Cardiac muscle cell (in vitro differentiated cells and primary cell): ENCODE measurements at places on chromosomes 4 and X.

- DNase-seq = peak; percentile 96
- H3K4me1 ChIP-seq = peaks cover 9% of the 10 kb centered on the region
- no peak overlapping the region for H3K27ac ChIP-seq
- H3K4me3 ChIP-seq = no peak overlapping the region
- H3K27me3 ChIP-seq = no peaks in the 10 kb centered on the region
Measured at GRCh38 chr4:82515705-82516104, 46.1 kb downstream of the TMEM150C start.

GRCh38 chr4:126766241-126766640 is 866.5 kb upstream of the INTU start:
- no peaks in the 10 kb centered on the region for H3K36me3 ChIP-seq
- no peaks in the 10 kb centered on the region for H3K4me1 ChIP-seq
- no peaks in the 10 kb centered on the region for H3K27me3 ChIP-seq
- DNase-seq = no peak

- H3K36me3 ChIP-seq = no peaks in the 10 kb centered on the region
- H3K27ac ChIP-seq = no peak overlapping the region
- H3K4me3 ChIP-seq = no peak overlapping the region
- DNase-seq = peak; percentile 97
- H3K27me3 ChIP-seq = no peaks in the 10 kb centered on the region
- H3K4me1 ChIP-seq = no peaks in the 10 kb centered on the region
Measured at GRCh38 chr4:128386761-128387599, 99.4 kb upstream of the PGRMC2 start.

GRCh38 chr4:129043523-129043922 is 49.8 kb downstream of the SCLT1 start:
- no peak overlapping the region for H3K27ac ChIP-seq
- no peak overlapping the region for H3K4me3 ChIP-seq
- no peaks in the 10 kb centered on the region for H3K36me3 ChIP-seq
- no peaks in the 10 kb centered on the region for H3K27me3 ChIP-seq
- peak; percentile 70 for DNase-seq
- H3K4me1 ChIP-seq = no peaks in the 10 kb centered on the region

GRCh38 chrX:69031971-69032391 is 133.3 kb downstream of the PJA1 start:
- H3K27me3 ChIP-seq = no peaks in the 10 kb centered on the region
- no peak overlapping the region for H3K27ac ChIP-seq
- no peaks in the 10 kb centered on the region for H3K36me3 ChIP-seq
- DNase-seq = peak; percentile 42
- peaks cover 6% of the 10 kb centered on the region for H3K4me1 ChIP-seq

DNA sequence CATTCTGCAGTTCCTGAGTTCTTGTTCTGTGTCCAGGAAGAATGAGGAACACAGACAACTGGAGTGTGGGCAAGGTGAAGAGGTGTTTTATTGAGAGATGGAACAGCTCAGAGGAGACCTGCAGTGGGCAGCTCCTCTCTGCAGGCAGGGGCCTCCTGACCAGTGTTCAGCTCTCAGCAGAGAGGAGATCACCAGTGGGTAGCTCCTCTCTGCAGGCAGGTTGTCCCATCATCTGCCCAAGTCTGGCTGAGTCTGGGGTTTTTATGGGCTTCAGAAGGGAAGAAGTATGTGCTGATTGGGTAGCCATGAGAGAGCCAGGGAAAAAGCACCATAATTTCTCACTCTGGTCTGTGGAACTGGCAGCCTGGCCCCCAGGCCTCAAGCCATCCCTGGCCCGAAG is 56.0 kb upstream of the RASGEF1B start:
- no peaks in the 10 kb centered on the region for H3K27me3 ChIP-seq
- no peak overlapping the region for H3K4me3 ChIP-seq
- no peaks in the 10 kb centered on the region for H3K4me1 ChIP-seq
- no peaks in the 10 kb centered on the region for H3K36me3 ChIP-seq

DNA sequence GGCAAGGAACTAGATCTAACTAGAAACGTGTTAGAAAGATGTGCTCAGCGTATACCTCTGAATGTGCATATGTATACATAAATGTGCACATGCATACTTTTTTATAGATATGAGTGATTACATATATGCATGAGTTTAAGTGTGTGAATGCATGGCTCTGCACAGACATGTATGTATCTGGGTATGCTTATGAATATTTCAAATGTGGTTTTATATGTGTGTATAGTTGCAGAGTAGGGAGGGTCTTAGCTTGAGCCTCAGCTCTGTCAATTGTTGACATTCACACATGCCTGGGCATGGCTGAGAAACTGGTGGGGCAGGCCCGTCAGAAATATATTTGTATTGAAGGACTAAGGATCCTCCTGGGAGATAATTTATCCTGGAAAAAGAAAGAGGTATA is 31.1 kb downstream of the RAP2C start:
- H3K27ac ChIP-seq = no peak overlapping the region
- no peak for DNase-seq
- no peaks in the 10 kb centered on the region for H3K27me3 ChIP-seq
- H3K4me3 ChIP-seq = no peak overlapping the region
- H3K36me3 ChIP-seq = no peaks in the 10 kb centered on the region

GRCh38 chr4:2036327-2036726 is 22.8 kb upstream of the NAT8L start:
- H3K27ac ChIP-seq = no peak overlapping the region
- no peaks in the 10 kb centered on the region for H3K36me3 ChIP-seq
- no peaks in the 10 kb centered on the region for H3K4me1 ChIP-seq
- no peak overlapping the region for H3K4me3 ChIP-seq

- no peaks in the 10 kb centered on the region for H3K27me3 ChIP-seq
- no peaks in the 10 kb centered on the region for H3K4me1 ChIP-seq
- DNase-seq = no peak
- no peak overlapping the region for H3K4me3 ChIP-seq
- H3K36me3 ChIP-seq = no peaks in the 10 kb centered on the region
Measured at GRCh38 chrX:141945426-141945825, 41.7 kb downstream of the MAGEC1 start.

- no peaks in the 10 kb centered on the region for H3K36me3 ChIP-seq
- H3K4me1 ChIP-seq = no peaks in the 10 kb centered on the region
Measured at GRCh38 chrX:86148024-86148511, at the start of gene DACH2. TSS of gene DACH2 (plus strand) at chrX:86148451.

- DNase-seq = peak; percentile 63
- no peak overlapping the region for H3K27ac ChIP-seq
- no peaks in the 10 kb centered on the region for H3K27me3 ChIP-seq
- H3K4me1 ChIP-seq = no peaks in the 10 kb centered on the region
- H3K36me3 ChIP-seq = no peaks in the 10 kb centered on the region
Measured at GRCh38 chr4:70505151-70505748, 13.1 kb upstream of the AMTN start.

DNA sequence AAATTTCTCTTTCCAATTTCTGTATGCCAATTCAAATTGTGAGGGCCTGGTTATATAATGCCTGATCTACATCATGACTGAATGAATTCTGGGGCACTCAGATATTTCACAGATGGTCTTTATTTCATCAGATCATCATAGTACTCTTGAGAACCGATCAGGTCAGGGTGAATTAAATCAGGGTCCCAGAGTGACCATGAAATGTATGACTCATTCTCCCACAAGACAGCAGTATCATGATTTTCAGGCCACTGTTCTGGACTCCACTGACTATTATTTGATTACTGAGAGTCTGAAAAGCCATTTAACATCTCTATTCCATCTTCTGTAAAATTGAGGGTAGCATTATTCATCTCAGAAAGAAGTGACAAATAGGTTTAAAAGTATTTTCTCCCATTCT is 471.5 kb downstream of the ADGRL3 start:
- H3K4me1 ChIP-seq = no peaks in the 10 kb centered on the region
- no peaks in the 10 kb centered on the region for H3K27me3 ChIP-seq
- no peaks in the 10 kb centered on the region for H3K36me3 ChIP-seq

DNA sequence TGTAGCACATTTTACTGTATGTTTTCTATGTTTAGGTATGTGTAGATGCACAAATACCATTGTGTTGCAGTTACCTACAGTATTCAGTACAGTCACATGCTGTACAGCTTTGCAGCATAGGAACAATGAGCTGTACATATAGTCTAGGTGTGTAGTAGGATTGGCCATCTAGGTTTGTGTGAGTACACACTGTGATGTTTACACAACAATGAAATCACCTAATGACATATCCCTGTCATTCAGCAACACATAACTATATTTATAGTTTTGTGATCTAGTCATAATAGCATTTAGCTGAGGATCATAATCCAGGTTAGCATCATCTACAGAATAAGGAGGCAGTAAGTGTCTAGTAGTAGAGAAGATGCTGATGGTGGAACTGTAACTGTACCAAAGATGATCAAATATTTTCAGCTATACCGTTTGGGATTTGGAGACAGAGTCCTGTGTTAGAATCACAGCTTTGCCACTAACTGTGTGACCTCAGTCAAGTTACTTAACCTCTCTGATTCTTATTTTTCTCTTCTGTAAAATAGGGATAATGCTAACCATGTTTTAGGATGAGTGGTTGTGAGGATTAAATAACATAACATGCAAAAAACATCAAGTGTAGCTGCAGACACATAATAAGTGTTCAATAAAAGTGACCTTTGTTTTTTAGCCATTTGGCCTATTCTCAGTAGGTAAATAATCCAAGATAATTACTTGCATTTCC is 73.3 kb downstream of the LIMCH1 start:
- no peak overlapping the region for H3K4me3 ChIP-seq
- peaks cover 11% of the 10 kb centered on the region for H3K4me1 ChIP-seq
- peaks cover 43% of the 10 kb centered on the region for H3K27me3 ChIP-seq
- no peak for DNase-seq
- H3K27ac ChIP-seq = no peak overlapping the region
- H3K36me3 ChIP-seq = no peaks in the 10 kb centered on the region

DNA sequence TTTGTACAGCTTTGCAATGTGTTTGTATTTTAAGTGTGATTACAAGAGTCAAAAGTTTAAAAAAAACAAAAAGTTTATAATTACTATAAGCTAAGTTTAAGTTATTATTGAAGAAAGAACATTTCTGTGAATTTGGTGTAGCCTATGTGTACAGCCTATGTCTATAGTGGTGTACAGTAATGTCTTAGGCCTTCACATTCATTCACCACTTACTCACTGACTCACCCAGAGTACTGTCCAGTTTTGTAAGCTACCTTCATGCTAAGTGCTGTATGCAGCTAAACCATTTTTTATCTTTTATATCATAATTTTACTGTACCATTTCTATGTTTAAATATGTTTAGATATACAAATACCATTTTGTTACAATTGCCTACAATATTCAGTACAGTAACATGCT is 182.3 kb downstream of the RPA4 start:
- DNase-seq = no peak
- H3K27me3 ChIP-seq = no peaks in the 10 kb centered on the region
- no peak overlapping the region for H3K27ac ChIP-seq
- H3K4me1 ChIP-seq = peaks cover 3% of the 10 kb centered on the region
- no peak overlapping the region for H3K4me3 ChIP-seq

- H3K4me3 ChIP-seq = peak overlapping the region; percentile 51
- H3K4me1 ChIP-seq = no peaks in the 10 kb centered on the region
- H3K36me3 ChIP-seq = no peaks in the 10 kb centered on the region
- peak; percentile 64 for DNase-seq
Measured at GRCh38 chr4:2817701-2818350, 24.9 kb downstream of the SH3BP2 start.

- no peaks in the 10 kb centered on the region for H3K36me3 ChIP-seq
- peak; percentile 61 for DNase-seq
- peak overlapping the region; percentile 27 for H3K27ac ChIP-seq
- H3K4me3 ChIP-seq = no peak overlapping the region
- H3K4me1 ChIP-seq = no peaks in the 10 kb centered on the region
- H3K27me3 ChIP-seq = no peaks in the 10 kb centered on the region
Measured at GRCh38 chr4:87353592-87353991, 30.9 kb upstream of the HSD17B13 start.

- no peak overlapping the region for H3K4me3 ChIP-seq
- peaks cover 10% of the 10 kb centered on the region for H3K4me1 ChIP-seq
- H3K36me3 ChIP-seq = no peaks in the 10 kb centered on the region
- no peak for DNase-seq
- H3K27ac ChIP-seq = no peak overlapping the region
Measured at GRCh38 chr4:110636171-110636679, 13.3 kb upstream of the PITX2 start.

- H3K27me3 ChIP-seq = no peaks in the 10 kb centered on the region
- H3K4me1 ChIP-seq = no peaks in the 10 kb centered on the region
- H3K36me3 ChIP-seq = no peaks in the 10 kb centered on the region
- peak; percentile 37 for DNase-seq
Measured at GRCh38 chr4:94995684-94996394, 238.1 kb downstream of the BMPR1B start.

DNA sequence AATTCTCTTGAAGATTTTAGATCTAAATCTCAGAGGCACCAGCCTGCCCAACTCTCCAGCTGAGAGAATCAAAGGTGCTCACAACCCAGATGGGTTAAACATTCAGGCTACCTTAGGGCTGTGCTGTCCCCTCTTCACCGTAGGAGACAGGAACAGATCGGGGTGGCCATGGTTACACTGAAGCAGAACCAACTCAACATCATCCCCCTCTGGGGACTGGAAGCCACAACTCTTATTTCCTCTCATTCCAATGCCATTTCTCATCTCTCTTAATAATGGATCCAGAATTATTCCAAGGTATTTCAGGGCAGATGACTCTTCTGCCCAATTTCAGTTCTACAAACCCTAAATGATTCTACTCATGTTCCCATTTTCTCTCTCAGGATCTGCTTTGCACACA is 109.7 kb downstream of the NKX6-1 start:
- no peak overlapping the region for H3K27ac ChIP-seq
- no peak overlapping the region for H3K4me3 ChIP-seq
- H3K4me1 ChIP-seq = no peaks in the 10 kb centered on the region
- H3K36me3 ChIP-seq = no peaks in the 10 kb centered on the region
- no peak for DNase-seq

GRCh38 chr4:137998666-137999429 is 243.3 kb downstream of the SLC7A11 start:
- no peaks in the 10 kb centered on the region for H3K36me3 ChIP-seq
- no peaks in the 10 kb centered on the region for H3K27me3 ChIP-seq
- no peak overlapping the region for H3K4me3 ChIP-seq
- no peak for DNase-seq
- H3K4me1 ChIP-seq = no peaks in the 10 kb centered on the region

DNA sequence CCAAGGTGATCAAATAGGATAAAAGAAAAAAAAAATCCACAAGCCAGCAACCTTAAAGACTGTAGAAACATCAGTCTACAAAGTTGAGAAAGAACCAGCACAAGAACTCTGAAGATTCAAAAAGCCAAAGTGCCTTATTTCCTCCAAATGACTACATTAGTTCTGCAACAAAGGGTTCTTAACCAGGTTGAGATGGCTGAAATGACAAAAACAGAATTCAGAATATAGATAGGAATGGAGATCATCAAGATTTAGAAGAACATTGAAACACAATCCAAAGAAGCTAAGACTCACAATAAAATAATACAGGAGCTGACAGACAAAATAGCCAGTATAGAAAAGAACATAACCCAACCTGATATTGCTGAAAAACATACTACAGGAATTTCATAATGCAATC is 156.5 kb upstream of the ZCCHC13 start:
- H3K27me3 ChIP-seq = no peaks in the 10 kb centered on the region
- H3K4me1 ChIP-seq = no peaks in the 10 kb centered on the region
- H3K27ac ChIP-seq = no peak overlapping the region
- no peak for DNase-seq
